Left hindlimb (tissue), 1 donor: ENCODE measurements at places on chromosomes 4 and X.
A peak's percentile ranks its signal among the peaks of the same experiment; 100 is the strongest.

DNA sequence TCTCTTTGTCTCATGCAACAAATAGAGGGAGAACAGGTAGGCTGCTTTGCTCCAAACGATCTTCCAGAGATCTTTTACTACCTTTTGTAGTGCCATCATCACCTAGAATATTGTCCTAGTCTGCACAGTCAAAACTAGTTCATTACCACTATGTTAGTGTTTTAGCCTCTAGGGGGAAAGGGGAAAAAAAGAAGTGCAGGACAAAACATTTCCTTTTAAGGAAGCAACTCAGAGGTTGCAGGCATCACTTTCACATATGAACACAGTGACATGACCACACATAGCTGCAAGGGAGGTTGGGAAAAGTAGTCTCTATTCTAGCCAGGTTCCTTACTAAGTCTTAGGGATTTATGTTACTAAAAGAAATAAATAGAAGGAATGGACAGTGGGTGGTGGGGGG, 39.3 kb upstream of the RAP2C start:
- DNase-seq = no peak

GRCh38 chr4:25621027-25621930, 34.4 kb upstream of the SLC34A2 start:
- DNase-seq = no peak

GRCh38 chr4:5069901-5070300, 18.6 kb downstream of the STK32B start:
- no peak for DNase-seq

DNA sequence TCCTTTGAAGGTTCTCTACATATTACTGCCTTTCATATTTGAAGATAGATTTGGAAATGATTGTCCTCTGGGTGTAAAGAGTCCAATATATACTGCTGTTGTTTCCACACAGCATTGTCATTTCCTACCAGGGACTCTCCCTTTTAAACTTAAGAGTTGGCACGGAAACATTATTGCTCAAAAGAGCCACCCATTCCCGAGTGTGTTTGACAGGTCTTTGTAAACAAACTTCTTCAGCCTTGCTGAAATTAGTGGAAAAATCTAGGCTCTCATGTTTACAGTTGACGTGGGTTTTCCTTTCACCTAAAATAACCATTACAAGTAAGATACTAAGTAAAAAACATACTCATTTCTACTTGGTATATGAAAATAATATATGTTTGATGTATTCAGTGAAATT, 111.4 kb upstream of the LIMCH1 start:
- no peak for DNase-seq

DNA sequence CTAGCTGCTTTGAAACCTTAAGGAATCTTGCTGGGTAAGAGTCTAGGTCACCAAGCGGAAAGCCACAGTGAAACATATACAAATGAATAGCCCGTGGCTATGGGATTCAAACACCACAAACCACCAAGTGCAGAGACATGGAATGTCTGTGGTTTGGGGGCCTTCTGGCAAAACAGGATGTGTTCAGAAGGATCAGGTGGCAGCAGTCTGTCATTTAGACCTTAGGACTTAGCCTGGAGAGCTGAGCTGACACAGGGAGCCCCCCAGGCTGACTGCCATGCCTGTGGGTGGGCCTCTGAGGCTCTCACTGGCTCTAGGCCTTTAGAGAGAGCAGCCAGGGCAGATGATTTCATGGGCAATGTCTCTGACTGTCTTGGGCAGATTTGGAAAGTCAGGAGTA, 225.6 kb downstream of the FBXW7 start:
- DNase-seq = peak; percentile 68

- no peak for DNase-seq
Measured at GRCh38 chr4:98283219-98284189, 22.3 kb downstream of the RAP1GDS1 start.

GRCh38 chr4:8351931-8352367, 82.4 kb downstream of the HTRA3 start:
- no peak for DNase-seq

DNA sequence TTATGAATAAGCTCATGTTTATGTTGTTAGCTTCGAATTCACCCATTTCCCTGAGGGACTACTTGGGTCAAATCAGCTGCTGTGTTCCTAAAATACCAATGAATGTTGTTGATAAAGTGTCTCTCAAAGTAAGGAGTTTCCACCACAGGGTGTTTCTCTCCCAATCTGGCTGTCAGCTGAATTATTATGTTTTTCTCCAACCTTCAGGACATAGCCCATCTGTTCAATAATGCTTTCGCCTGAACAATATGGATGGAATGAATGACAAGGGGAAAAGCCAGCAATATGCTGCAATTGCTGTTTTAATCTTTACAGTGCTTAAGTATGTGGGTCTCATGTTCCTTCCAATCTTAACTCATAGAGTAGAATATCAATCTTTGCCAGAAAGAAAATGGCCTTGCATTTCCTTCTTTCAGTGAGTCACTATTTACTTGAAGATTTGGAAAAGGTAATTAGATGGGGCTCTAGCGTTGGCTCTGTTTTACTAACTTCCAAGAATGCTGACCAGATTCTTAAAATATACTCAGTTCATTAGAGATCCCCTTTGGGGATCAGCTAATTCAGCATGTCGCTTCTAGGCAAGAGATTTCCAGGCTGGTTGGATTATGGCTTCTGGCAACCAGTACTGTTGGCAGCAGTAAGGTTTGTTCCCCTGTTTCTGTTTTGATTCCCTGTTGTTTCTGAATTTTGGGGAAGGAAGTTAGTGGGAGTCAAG, 410.5 kb downstream of the PPP3CA start:
- peak; percentile 37 for DNase-seq

GRCh38 chr4:101050088-101050836, 297.1 kb downstream of the PPP3CA start:
- DNase-seq = no peak

DNA sequence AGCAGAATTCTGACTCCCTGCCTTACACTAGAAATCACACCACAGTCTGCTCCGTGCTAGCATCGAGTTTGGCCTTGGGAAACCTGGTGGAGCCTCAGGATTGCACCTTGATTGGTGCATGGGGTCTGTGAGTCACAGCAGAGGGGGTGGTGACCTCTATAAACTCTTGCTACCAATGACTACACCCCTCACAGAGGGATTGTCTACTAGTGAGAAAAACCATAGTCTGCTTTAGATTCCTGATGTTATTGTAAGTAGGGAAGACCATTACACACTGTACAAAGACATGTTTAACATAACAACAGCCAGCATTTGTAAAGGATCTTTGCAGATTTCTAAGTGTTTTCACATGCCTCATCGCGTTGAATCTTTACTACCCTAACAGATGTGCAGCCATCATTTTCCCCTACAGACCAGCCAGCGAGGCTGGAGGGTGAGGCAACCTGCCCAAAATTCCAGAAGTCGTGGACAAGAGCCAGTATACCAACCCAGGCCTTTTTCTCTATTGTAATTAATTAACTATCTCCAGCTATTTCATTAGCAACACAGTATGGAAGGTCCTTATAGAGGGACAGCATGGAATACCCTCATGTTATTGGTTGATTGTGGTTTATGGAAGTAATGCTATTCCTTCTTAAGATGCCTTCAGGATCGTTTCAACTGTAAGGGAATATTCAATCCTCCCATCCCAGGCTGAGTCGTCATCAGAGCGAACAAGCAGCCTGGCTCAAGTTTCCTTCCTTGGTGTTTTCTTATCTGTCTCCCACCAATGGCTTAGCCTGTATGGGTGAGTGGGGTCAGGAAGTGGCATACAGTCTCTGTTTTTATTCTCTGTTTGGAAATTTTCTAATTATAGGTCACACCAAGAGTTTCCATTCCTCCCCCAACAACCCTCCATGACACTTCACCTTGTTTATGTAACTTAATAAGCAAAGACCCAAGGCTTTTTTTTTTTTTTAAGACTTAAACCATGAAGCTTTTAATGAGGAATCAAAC, 55.9 kb upstream of the KDR start:
- DNase-seq = no peak

DNA sequence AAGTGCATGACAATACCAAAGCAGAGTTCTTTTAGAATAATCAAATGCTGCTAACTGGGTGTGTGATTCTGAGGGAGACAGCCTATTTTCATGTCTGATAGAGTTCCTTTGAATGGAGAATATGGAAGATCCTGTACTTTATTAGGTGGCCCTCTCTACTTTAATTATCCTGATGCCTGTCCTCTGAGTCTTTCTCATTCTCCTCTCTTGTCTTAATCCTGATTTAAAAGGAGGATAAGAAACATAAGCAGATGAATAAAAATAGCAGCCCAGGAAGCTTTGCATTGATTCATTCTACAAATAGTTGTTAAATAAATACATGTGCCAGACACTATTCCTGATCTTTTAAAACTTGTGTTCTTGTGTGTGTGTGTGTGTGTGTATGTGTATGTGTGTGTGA, 387.3 kb downstream of the SPRY1 start:
- no peak for DNase-seq

DNA sequence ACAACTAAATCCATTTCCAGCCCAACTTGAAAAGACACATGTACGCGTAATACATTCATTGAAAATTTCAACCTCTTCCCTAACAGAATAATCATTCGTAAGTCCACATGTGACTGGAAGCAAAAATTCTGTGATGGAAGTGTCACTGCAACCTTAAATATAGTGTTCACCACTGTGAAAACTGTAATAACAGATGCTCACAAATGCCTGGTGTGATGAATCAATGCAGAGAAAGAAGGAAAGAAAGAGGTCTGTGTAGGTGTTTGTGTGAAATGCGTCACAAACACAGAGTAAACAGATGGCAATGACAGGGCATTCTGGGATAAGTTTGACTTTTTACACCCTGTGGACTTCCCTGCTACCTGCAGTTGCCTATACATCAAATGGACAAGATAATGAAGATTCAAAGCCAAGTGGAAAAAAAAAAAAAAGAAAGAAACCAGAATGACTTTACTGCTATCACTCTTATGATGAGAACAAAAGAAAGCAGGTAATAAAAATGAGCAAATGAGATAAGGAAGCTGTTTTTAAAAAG, 123.3 kb downstream of the EPHA5 start:
- no peak for DNase-seq

GRCh38 chr4:98377559-98377958, 116.4 kb downstream of the RAP1GDS1 start:
- no peak for DNase-seq

GRCh38 chr4:183422962-183423631, 21.3 kb upstream of the CDKN2AIP start:
- DNase-seq = no peak

GRCh38 chr4:79233820-79234219, 92.0 kb downstream of the NAA11 start:
- DNase-seq = no peak

DNA sequence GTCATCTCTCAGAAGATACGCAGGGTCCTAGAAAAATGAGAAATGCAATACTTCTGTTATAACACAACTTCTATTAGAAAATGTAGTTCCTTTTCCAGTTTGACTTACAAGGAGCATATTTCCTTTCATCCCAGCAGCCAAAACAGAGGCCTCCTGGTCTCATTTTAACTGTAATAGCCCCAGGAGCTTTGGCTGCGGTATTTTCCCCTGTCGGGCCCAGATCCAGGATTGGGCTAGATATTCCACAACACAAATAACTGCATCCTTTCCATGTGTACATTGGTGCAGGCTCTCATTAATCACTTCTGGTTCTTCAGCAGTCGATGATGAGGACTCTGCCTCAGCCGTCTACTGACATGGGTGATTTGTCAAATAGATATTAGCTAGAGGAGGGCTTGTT, 166.1 kb downstream of the TENM3 start:
- no peak for DNase-seq

DNA sequence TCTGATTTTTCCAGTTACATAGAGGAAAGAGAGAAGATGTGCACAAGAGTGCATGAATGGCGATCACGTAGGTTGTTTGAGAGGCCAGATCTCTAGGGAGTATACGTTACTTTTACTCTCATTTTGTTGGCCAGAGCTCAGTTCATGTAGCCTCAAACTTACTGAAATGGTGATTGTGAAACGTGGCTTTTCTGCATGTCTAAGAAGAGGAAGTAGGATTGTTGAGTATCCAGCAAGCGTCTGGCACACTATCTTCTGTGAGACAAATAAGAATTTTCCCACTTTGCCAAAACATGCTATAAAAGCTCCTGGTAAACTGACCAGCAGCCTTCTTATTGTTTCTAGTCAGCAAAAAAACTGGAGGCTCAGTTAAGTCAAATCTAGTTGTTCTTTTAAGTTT, 264.5 kb upstream of the EMCN start:
- no peak for DNase-seq

DNA sequence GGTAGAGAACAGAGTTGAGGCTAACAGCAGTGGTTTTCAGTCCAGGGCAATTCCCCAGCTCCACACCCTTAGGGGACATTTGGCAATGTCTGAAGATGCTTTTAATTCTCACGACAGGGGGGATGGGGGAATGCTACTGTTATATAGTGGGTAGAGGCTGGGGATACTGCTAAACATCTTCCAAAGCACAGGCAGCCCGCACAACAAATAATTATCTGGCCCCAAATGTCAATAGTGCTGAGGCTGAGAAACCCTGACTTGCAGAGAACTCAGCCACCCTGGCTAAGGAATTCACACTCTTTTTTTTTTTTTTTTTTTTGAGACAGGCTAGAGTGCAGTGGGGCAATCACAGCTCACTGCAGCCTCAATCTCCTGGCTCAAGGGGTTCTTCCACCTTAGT, 60.6 kb downstream of the POLR2B start:
- no peak for DNase-seq

GRCh38 chr4:41197495-41197894, 16.8 kb downstream of the APBB2 start:
- no peak for DNase-seq

DNA sequence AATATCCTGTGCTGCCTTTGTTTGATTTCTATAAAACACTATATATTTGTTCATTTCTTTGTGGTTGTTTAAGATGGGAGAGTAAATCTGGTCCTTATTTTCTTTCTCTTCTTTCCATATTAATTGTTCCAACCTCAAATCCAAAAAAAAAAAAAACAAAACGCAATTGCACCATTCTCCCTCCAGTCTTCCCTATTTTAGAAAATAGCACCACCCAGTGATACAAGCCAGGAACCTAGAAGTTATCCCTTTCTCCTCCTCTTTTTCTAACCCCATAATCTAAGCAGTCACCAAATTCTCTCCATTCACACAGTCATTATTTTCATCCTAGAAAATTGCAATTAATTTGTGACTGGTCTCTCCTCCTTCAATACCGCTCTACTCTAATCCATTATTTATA, 107.8 kb downstream of the GABRA3 start:
- DNase-seq = no peak

DNA sequence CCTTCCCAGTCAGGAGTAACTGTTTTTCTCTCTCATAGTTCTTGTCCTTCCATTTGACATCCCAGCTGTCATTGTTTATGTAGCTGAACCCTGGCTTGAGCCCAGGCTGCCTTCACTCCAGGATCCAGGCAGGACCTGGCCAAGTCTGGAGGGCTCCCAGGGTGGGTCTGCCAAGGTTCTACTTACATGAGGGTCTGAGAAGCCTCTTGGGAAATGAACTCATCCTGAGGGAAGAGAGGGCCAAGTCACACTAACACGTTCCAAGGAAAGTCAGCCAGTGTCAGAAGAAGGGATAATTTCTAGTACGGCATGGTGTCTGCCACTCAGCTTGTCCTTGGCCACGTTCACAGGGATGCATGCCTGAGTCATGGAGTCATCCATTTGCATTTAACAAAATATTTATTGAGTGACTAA, 54.8 kb upstream of the SRD5A3 start:
- DNase-seq = no peak

- DNase-seq = no peak
Measured at GRCh38 chrX:37755025-37755424, 24.8 kb upstream of the CYBB start.
